ENCODE measurements at places on chromosomes 16 and 17.

GRCh38 chr16:84988328-84989080, 22.8 kb downstream of the ZDHHC7 start:
- DNase-seq: no peak

DNA sequence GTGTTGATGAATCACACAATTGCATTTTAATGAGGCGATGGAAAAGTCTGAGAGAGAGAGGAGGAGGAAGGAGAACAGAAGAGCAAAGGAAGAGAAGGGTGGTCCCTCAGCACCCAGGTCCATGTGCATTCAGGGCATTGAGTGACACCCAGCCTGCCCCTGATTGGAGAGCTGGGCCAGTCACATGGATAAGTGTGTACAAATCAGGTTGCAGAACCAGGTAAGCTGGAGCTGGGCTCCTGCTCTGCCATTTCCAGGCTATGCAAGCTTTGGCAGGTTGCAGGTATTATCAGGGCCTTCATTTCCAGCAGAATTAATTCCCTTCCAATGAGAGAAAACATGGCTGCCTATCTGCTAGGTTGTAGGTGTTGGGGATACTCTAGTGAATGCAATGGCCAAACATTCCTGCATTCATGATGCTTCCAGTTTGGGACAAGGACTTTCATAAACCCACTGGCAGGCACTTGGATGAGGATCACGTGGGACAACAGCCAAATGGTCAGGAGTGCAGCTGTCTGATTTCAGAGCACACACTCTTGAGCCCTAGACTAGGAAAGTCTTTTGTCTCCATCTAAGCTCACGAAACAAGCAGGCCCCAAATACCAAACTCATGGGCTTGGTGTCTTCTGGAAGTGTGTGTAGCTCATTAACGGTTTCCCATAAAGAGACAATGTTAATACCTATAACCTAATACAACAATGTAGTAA, 577.9 kb upstream of the CDH5 start:
- DNase-seq: no peak

DNA sequence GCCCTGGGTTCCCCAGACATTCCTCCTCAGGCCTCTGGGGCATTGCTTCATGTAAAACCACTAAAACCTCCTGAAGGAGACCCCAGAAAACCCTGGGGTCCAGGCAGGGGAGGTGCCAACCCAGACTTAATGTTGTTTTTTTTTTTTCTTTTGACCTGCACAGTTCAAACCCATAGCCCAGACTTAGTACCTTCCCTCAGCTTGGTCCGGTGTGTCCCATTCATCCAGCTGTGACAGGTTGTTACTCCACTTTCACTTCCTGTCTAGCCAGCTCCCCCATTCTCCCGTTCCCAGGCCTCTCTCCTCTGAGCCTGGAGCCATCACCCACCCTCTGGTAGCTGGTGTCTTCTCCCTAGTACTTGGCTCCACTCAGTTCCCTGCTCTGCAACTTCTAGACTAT, 4.8 kb downstream of the CDR2L start:
- DNase-seq: no peak

GRCh38 chr16:6827267-6827666, 505.4 kb upstream of the RBFOX1 start:
- no peak for DNase-seq

GRCh38 chr17:48981927-48982539, 13.6 kb upstream of the GIP start:
- no peak for DNase-seq

- DNase-seq: no peak
Measured at GRCh38 chr17:28700830-28701492, 10.7 kb downstream of the PROCA1 start.

DNA sequence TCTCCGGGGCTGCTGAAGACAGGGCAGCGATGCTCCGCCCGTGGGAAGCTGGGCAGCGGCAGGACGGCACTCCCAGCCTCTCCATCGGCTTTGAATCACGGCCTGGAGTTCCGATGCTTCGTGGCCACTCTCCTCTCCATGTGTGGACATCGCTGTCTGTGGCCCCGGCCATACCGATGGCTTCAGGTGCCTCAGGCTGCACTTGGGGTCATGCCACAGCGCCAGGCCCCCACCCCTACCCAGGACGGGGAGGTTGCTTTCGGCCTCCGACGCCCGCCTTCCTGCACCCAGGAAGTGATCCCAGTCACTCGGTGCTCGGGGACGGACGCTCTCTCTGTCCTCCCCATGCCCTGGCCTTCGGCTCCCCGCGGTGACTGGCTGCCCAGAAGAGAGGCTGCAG, 180.7 kb downstream of the BANP start:
- no peak for DNase-seq

GRCh38 chr17:68693466-68693865, 92.3 kb upstream of the FAM20A start:
- no peak for DNase-seq

- DNase-seq: no peak
Measured at GRCh38 chr16:89102041-89102471, 8.4 kb downstream of the ACSF3 start.

- no peak for DNase-seq
Measured at GRCh38 chr17:5047446-5047845, 12.2 kb upstream of the SLC52A1 start.

DNA sequence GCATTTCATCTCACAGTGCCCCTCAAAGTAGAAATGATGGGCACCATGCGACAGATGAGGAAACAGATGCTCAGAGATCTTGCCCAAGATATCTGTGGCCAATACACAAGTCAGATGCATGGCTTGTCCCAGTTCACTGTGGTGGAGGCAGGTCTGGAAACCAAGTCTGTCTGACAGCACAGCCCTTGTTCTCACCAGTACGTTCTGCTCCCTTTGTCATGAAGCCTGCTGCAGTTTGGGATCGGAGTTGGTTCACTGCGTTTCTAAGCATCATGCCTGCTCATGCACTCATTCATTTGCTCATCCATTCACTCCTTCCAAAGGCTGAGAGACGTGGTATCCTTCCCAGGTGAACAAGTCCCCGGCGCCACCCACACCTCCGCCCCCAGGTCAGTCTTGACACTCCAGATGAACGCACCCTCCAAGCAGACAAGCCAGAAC, 27.2 kb upstream of the MEAK7 start:
- DNase-seq: no peak

GRCh38 chr17:41796121-41796895, 9.8 kb upstream of the JUP start:
- DNase-seq: no peak

GRCh38 chr17:9170853-9171252, 149.5 kb downstream of the NTN1 start:
- DNase-seq: no peak

DNA sequence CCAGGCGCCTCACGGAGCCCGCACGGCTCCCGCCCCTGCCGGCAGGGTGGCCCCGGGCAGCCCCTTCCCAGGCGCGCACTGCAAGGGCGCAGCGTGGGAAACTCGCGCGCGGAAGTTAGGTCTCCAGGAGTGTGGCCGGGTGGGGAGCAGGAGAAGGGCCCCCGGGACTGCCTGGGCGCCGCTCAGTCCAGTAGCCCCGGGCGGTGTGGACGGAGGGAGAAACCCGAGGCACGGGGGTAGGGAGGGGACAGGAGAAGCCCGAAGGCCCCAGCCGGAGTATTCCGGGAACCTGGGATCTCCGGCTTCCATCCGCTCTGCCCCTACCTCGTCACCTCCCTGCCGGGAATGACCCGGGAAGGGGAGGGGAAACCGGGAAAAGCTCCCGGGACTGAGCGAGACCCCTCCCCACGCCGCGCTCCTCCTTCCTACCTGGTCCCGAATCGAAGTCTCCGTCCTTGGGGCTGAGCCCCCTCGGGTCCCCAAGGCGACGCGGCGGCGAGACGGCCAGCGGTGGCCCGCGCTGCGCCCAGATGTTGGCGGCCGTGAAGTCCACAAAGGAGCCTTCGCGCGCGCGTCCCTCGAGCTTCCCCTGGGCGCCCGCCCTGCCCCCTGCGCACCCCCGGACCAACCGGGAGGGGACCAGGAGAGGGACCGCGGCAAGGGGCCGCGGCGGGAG, 418 bp downstream of the SOCS3 start:
- no peak for DNase-seq

- no peak for DNase-seq
Measured at GRCh38 chr17:9611557-9611956, 33.8 kb upstream of the USP43 start.

GRCh38 chr17:78185981-78186691, 716 bp downstream of the TK1 start:
- DNase-seq: no peak

- no peak for DNase-seq
Measured at GRCh38 chr17:62172492-62173291, 107.6 kb upstream of the MED13 start.

GRCh38 chr17:79560527-79560926, 50.3 kb downstream of the RBFOX3 start:
- no peak for DNase-seq

GRCh38 chr17:65994114-65994513, 197.8 kb downstream of the CEP112 start:
- no peak for DNase-seq

DNA sequence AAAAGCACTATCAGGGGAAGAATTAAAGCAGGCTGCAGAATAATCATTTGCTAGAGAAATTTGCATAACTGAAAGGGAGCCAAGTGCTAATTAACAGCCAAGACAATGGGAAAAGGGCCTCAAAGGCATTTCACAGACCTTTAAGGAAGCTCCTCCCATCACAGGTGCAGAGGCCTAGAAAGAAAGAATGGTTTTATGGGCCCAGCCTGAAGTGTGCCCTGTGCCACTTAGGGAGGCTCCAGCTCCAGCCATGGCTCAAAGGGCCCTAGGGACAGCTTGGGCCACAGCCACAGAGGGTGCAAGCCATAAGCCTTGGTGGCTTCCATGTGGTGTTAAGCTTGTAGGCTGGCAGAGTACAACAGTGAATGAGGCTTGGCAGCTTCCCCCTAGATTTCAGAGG, 50.1 kb downstream of the RNF112 start:
- no peak for DNase-seq

DNA sequence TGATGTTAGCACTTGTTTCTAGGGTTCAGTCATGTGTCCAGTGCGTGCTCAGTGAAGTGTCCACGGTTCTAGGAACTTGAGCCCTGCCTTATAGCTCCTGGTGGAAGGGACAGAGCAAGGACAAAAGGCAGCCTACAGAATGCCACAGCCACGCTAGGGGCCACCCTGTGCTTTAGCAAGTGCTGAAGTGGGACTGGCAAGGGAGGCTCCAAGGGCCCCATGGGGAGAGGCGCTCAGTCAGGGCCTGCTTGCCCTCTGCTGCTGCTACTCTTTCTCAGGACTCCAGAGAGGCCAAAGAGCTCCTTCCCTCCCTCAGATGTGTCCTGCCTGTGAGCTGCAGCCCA, 6.8 kb downstream of the NT5C start:
- no peak for DNase-seq

DNA sequence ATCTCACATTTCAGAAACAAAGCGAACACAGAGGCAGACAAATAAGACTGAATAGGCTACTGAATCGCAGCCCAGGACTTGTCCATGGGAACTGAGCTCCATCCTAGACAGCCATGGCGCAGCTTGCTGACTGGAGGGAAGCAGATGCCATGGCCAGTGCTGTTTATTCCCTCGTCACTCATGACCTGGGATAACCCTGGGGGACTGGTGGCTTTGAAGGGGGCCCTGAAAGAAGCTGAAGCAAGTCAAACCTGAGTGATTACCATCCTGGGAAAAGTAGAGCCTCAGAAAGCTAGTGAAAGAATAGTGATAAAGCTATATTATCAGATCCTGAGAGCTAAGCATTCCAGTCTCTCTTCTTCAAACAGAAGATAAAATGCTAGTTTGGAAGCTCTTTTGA, 94.1 kb downstream of the RPGRIP1L start:
- no peak for DNase-seq

DNA sequence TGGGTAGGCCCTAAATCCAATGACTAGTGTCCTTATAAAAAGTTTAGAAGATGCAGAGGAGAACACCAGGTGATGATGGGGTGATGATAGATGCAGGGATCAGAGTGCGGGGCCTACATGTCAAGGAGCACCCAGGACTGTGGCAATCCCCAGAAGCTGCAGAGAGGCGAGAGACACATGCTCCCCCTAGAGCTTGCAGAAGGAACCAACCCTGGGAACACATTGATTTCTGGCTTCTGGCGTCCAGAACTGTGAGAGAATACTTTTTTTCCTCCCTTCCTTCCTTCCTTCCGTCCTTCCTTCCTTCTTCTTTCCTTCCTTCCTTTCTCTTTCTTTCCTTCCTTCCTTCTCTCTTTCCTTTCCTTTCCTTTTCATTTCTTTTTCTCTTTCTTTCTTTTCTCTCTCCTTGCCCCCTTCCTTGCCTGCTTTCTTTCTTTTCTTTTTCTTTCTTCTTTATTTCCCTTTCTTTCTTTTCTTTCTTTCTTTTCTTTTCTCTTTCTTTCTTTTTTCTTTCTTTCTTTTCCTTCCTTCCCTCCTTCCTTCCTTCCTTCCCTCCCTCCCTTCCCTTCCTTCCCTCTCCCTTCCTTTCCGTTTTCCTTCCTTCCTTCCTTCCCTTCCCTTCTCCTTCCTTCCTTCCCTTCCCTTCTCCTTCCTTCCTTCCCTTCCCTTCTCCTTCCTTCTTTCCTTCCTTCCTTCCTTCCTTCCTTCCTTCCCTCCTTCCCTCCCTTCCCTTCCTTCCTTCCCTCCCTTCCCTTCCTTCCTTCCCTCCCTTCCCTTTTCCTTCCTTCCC, 134.3 kb downstream of the HAPSTR1 start:
- DNase-seq: no peak

DNA sequence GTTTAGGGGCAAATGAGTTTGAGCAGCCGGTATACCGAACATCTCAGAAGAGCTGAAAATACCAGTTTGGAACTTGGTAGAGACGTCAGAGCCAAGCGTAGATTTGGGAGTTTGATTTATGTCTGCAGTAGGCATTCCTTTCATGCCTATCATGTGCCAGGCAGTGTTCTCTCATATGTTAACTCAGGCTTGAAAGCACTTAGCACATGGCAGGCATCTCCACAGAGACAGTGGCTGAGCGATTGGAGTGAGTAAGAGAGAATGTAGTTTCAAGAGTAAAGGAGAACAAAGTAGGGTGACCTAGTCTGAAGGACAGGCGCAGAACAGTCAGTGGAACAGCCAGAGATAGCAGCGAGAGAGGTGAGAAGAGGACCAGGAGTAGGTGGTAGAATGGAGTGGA, 207.0 kb downstream of the FTO start:
- no peak for DNase-seq

GRCh38 chr17:39635614-39636176, 1.2 kb upstream of the STARD3 start:
- DNase-seq: no peak

All from naive thymus-derived CD8-positive, alpha-beta T cell (primary cell).